Esophagus (tissue), 2 donors: ENCODE measurements at places on chromosomes 2 and 18. TPM values are rescaled to one million over a fixed set of nuclear protein-coding genes. Genes with fewer than 3 reads are reported as not detected.

TWIST2 gene
- 5.2 TPM for polyA plus RNA-seq

SCN7A gene
- polyA plus RNA-seq: 1.2 TPM

CHST9 gene
- 0.27 TPM for polyA plus RNA-seq

AQP12A gene
- polyA plus RNA-seq: not detected

GLI2 gene
- polyA plus RNA-seq: 0.35 TPM

GALNT5 gene
- 3.1 TPM for polyA plus RNA-seq

KATNAL2 gene
- 1.2 TPM for polyA plus RNA-seq

CYTIP gene
- polyA plus RNA-seq: 1.4 TPM

CCL20 gene
- 8.4 TPM for polyA plus RNA-seq
